ENCODE measurements at places on chromosomes 4 and X.

DNA sequence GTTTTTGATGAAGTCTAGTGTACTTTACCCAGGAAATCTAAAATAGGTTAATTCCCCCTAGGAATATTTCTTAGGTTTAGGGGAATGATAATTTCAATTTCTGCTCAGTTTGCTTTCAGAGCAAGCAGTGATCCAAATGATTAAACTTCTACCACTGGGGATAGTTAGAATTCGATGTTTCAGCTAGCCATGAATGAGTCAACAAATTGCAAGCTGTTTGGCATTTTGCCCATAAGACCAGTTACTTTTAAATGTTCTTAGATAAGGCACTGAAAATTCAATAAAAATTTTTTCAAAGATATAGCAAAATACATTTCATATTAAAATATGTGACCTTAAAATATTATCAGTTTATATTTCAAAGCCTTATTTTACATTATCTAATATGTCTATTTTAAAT is 993.6 kb downstream of the ARAP2 start:
- DNase-seq: no peak

- DNase-seq: no peak
Observed at GRCh38 chr4:98601708-98602107, 56.7 kb downstream of the TSPAN5 start.

- peak; percentile 19 for DNase-seq
Observed at GRCh38 chr4:177308125-177308524, 1.5 kb upstream of the NEIL3 start.

DNA sequence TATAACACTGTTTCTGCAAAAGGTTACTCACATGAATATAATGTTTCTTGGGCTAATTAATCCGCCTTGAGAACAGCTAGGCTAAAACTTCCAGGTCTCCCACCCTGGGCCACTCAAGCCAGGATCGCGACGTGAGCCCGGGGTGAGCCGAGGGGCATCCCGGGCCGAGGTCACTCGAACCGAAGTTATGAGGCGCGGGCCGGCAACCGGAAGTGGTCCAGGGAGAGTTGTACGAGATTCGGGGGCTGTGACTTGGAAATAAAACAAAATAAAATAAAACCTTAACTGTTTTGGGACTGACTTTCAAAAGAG is 317 bp downstream of the CMC4 start:
- peak; percentile 27 for DNase-seq

DNA sequence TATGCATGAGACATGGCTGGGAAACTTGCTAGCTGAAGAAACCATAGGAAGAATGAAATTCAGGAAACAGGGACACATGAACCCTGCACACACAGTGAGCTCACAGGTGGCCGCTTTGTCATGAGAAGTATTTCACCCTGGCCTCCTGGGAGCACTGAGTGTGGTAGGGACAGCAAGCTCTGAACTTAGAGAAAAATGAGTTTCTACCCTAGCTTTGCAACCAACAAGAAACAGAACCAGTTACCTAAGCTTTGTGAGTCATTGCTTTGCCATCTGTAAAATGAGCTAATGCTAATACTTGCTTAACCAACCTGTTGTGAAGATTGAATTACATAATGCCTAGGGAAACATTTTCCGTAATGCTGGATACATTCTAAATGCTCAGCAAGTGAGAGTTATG is 206.6 kb upstream of the HS3ST1 start:
- no peak for DNase-seq

DNA sequence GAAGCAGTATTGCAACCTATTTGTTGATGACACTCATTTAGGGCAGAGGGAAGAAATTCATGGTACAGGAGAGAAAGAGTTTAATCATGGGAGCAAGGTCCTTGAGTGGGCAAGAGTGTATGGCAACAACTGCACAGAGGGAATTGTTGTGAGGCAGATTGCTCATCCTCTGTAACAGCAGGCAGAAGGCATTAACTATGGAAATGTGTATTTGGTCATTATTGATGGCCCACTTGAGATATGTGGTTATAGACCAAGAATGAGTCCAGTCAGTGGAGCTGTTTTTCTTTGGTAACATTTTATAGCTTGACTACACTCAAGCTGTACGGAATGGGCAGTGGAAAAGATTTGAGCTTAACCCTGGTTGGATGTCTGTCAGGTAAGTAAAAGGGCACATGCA is 15.9 kb downstream of the PLRG1 start:
- no peak for DNase-seq

Data from GM03348 (cell line).